ENCODE measurements at places on chromosomes 5 and 9. TPM values are rescaled to one million over a fixed set of nuclear protein-coding genes. Genes with fewer than 3 reads are reported as not detected.
A peak's percentile ranks its signal among the peaks of the same experiment; 100 is the strongest.

GRCh38 chr5:75023368-75024159, 28.8 kb downstream of the GCNT4 start:
- no peaks in the 10 kb centered on the region for H3K4me1 ChIP-seq
- H3K27ac ChIP-seq = no peak overlapping the region
- DNase-seq = no peak
- no peak overlapping the region for H3K4me3 ChIP-seq

SPATA31A1 gene
- not detected for total RNA-seq

- DNase-seq = no peak
- no peaks in the 10 kb centered on the region for H3K27me3 ChIP-seq
- H3K4me1 ChIP-seq = no peaks in the 10 kb centered on the region
- H3K36me3 ChIP-seq = no peaks in the 10 kb centered on the region
- H3K27ac ChIP-seq = no peak overlapping the region
- no peak overlapping the region for H3K4me3 ChIP-seq
These were observed 21.4 kb upstream of the OTULINL start for GRCh38 chr5:14560091-14560595.

GRCh38 chr5:136106351-136107031, 26.2 kb upstream of the SMAD5 start:
- no peak for DNase-seq
- H3K27ac ChIP-seq = no peak overlapping the region
- no peaks in the 10 kb centered on the region for H3K27me3 ChIP-seq
- no peaks in the 10 kb centered on the region for H3K4me1 ChIP-seq

DNA sequence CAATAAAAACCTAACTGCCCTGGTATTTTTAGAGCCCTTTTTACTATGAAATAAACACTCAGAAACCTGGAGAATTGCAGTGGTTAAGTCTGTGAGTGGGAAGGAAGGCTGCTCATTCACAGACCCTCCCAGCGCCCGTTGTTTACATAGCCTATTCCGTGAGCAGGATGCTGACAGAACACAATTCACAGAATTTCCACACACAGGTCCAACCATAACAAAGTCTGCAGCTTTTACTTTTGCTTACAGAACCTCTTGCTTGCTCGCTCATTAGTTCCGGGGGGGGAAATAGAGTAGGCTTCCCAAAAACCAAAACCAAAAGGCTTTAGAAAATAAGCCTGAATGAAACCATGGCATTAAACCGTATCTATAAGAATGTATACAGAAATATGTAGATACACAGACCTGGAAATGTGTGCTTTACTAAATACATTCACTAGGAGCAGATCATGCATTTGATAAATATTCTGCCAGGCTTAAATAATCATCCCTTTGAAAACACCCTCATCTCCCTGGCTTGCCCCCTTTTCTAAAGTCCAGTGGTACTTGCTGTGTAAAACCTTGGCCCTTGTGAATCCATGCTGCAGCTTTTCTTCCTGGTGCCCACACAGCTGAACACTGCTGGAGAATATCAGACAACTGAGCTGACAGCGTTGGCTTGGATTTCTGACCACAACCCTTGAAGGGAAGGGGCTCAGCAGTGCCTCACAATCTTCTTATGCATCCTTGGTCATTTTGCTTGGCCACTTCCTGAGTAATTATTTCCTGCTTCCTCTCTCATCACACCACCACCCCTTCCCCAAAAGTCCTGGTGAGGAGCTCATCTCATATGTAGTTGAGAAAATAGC, 128.0 kb downstream of the FANCC start:
- H3K4me1 ChIP-seq = peaks cover 19% of the 10 kb centered on the region
- H3K36me3 ChIP-seq = no peaks in the 10 kb centered on the region
- DNase-seq = peak; percentile 84
- no peaks in the 10 kb centered on the region for H3K27me3 ChIP-seq

DNA sequence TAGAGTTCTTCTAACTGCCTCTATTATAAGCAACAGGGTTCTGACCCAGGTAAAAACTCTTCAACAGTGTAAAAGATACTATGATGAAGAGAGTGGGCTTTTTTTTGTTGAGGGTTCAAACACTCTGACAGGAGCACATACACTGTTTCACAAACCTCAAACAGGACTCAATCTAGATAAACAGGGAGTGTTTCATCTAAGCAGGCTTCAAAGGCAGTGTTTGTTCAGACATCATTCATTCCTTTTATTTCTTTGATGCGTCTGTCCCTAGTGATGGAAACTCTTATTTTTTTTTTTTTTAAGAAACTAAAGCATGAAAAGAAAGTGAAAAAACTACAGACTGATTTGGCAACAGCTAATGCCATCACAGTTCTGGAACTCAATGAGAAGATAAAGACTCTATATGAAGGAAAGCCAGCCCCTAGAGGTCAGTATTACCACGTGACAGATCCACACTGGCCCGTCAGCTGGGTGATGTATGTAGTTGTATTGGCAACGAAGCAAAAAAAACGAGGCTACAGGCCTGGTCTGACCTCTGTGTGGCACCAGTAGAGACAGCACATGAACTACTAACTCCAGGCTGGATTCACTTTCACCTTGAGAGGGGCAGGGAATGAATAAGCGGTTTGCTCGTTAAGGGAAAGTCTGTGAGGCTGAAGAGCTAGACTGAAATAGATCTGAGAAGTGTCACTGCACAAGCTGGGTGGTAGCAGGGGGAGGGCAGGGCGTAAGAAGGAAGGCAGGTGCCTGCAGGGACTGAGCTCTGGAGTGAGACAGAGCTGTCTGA, 172.2 kb downstream of the CCDC192 start:
- no peak overlapping the region for H3K4me3 ChIP-seq
- peak; percentile 36 for DNase-seq
- H3K4me1 ChIP-seq = peaks cover 7% of the 10 kb centered on the region
- H3K27me3 ChIP-seq = no peaks in the 10 kb centered on the region

DNA sequence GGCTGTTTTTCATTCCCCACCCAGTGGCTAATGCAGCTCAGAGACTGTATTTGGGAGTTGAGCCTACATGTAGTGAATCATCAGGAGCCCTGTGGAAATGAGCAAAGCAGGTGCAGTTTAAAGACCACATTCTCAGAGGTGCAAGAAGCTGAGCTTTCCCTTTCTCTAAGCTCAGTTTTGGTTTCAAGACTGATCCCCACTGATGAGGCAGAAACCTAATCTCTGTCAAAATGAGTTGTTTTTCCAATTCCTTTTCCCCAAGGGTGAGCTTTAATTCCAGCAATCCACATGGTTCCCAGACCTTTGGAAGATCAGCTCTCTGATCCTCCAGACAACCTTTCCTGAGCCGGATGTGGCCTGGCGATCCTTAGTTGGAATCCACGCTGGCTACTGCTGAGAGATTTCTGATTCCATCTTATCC, 420.5 kb downstream of the EBF1 start:
- DNase-seq = no peak
- no peaks in the 10 kb centered on the region for H3K36me3 ChIP-seq
- no peak overlapping the region for H3K27ac ChIP-seq
- no peaks in the 10 kb centered on the region for H3K4me1 ChIP-seq
- no peak overlapping the region for H3K4me3 ChIP-seq
- H3K27me3 ChIP-seq = peaks cover 3% of the 10 kb centered on the region

- H3K27ac ChIP-seq = no peak overlapping the region
- H3K27me3 ChIP-seq = peaks cover 3% of the 10 kb centered on the region
- DNase-seq = no peak
- no peaks in the 10 kb centered on the region for H3K4me1 ChIP-seq
- H3K36me3 ChIP-seq = no peaks in the 10 kb centered on the region
These were observed 83.1 kb upstream of the IL6ST start for GRCh38 chr5:56077796-56078233.

BARHL1 gene
- total RNA-seq = not detected

CD72 gene
- 1.8 TPM for total RNA-seq

- DNase-seq = no peak
- no peak overlapping the region for H3K27ac ChIP-seq
- H3K27me3 ChIP-seq = no peaks in the 10 kb centered on the region
- H3K4me3 ChIP-seq = no peak overlapping the region
- peaks cover 3% of the 10 kb centered on the region for H3K4me1 ChIP-seq
- no peaks in the 10 kb centered on the region for H3K36me3 ChIP-seq
These were observed 26.8 kb upstream of the ANKRD33B start for GRCh38 chr5:10536931-10537579.

GNAQ gene
- 74.9 TPM for total RNA-seq

DNA sequence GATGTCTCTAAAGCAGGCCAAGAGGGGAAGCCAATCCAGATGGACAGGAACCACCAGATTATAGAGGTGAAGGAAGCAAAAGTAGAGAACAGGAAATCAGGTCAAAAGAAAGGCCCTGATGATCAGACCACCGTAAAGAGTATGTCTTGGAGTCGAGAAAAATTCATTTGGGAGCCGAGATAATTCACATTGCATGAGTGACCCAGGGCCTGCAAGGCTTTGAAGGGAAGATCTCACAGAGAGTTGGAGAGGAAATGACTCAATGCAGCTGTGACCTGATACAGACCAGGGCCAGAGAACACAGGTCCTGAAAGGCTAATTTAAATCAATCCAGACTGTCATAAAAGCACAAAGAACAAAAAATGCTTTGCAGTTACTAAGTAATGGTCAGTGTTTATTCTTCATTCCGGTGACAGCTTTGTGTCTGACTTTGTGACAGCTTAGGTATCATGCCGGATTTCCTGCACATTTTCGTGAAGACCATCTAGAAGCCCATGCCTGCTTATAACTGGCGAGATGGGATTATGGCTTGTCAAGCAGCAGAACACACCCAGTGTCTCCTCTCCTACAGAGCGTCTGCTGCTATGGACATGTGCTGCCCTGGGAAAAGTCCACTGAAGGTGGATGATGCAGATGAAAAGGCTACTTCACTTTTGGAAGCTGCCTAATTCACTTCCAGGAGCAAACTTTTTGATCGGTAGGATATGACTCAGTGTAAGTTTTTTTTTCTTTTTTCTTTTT, 5.8 kb upstream of the ACTBL2 start:
- H3K4me1 ChIP-seq = peaks cover 21% of the 10 kb centered on the region
- no peaks in the 10 kb centered on the region for H3K27me3 ChIP-seq
- peak overlapping the region; percentile 68 for H3K27ac ChIP-seq
- H3K4me3 ChIP-seq = no peak overlapping the region
- H3K36me3 ChIP-seq = no peaks in the 10 kb centered on the region

MARCOL gene
- total RNA-seq = not detected

SLCO6A1 gene
- not detected for total RNA-seq

- peaks cover 8% of the 10 kb centered on the region for H3K4me1 ChIP-seq
- no peak overlapping the region for H3K4me3 ChIP-seq
- peak; percentile 42 for DNase-seq
- no peaks in the 10 kb centered on the region for H3K36me3 ChIP-seq
These were observed 115.3 kb upstream of the MSX2 start for GRCh38 chr5:174609116-174609515.

GABRA1 gene
- 0.41 TPM for total RNA-seq

DNA sequence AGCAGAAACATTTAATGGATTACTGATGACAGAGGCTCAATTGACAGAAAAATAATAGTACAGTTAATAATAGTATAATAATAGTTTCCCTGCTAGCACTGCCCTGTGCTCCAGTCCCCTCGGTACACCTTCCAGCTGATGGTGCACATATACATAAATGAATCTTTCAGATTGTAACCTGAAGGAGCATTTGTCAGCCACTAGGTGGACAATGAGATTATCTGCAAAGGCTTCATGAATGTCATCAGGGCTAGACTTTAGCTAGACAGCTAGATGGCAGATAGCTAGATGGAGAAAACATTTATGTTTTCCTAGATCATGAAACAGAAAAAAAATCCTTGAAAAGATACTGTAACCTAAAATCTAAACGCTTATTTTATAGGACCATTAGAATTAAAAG, 304.4 kb upstream of the SMC2 start:
- H3K27ac ChIP-seq = no peak overlapping the region
- H3K36me3 ChIP-seq = no peaks in the 10 kb centered on the region
- H3K4me3 ChIP-seq = no peak overlapping the region
- no peak for DNase-seq
- H3K27me3 ChIP-seq = no peaks in the 10 kb centered on the region

- DNase-seq = no peak
- no peak overlapping the region for H3K4me3 ChIP-seq
- no peak overlapping the region for H3K27ac ChIP-seq
- H3K4me1 ChIP-seq = no peaks in the 10 kb centered on the region
- H3K27me3 ChIP-seq = no peaks in the 10 kb centered on the region
These were observed 560.1 kb downstream of the PDE4D start for GRCh38 chr5:59333416-59333815.

DNA sequence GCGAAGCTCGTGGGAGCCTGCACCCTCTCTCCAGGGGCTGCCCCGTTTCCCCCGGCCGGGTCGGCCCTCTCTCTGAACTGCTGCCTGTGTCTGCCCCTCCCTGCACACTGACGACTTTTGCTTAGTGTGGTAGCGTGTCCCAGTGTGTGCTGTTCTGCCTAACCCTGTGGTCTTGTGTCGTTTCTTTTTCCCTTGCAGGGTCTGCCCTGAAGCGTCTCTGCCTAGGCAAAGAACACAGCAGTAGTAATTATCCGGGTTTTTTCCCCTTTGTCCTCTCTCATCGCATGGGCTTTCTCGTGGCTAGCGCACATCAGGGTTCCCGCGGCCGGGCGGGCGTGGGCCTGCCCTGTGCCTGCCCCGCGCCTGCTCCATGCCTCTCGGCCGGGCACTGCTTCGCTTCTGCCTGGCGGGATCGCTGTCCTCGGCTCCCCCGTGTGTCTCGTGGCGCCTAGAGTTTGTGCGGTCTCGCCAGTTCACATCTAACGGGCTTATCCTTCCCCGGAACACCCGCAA, 122.7 kb downstream of the WNK2 start:
- H3K4me3 ChIP-seq = no peak overlapping the region
- no peak for DNase-seq
- H3K27me3 ChIP-seq = peaks cover 8% of the 10 kb centered on the region
- no peaks in the 10 kb centered on the region for H3K36me3 ChIP-seq
- H3K4me1 ChIP-seq = no peaks in the 10 kb centered on the region
- no peak overlapping the region for H3K27ac ChIP-seq

DNA sequence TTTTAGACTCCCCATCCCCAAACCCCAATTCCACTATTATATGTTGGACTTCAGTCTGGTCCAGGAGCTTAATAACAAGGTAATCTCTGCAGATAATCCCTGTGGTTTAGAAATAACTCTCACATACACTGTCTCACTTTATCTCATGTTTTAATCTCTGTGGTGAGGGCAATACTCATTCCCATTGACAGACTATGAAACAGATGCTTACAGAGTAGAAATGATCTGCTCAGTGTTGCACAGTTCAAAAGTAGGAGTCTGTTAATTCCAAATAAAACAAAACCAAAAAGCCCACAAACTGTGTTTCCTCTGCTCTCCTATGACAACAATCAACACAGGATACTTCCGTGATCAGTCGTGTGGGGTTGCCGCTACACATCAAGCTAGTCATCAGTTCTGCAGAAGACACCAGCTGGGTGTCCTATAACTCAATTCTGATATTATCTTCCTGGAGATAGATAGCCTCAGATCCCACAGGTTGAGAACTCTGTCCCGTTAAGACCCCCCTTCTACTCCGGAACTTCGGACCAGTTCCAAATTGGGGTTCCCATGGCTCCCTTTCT, 26.3 kb upstream of the FANCC start:
- no peak overlapping the region for H3K27ac ChIP-seq
- no peaks in the 10 kb centered on the region for H3K4me1 ChIP-seq
- H3K36me3 ChIP-seq = no peaks in the 10 kb centered on the region
- H3K27me3 ChIP-seq = peaks cover 4% of the 10 kb centered on the region

DNA sequence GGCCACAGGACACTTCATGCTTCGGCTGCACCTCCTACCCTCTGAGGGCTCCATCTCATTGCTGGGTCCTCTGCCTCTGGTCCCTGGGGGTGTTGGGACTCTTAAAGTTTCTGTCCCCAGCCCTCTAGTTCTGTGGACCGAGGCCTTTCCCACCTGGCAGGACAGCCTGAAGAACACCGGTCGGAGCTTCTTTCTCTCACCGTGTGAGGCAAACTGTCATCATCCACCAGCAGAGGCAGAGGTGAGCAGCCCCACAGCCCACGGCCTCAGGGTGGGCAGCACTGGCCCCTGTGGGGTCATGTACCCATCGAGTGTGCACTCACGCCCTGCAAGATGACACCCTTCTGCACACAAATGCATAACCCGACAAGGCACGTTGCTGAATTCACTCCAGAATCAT, 49.9 kb downstream of the IRX2 start:
- H3K4me3 ChIP-seq = no peak overlapping the region
- H3K36me3 ChIP-seq = no peaks in the 10 kb centered on the region
- no peak overlapping the region for H3K27ac ChIP-seq
- DNase-seq = no peak
- no peaks in the 10 kb centered on the region for H3K4me1 ChIP-seq

MEGF10 gene
- 19.5 TPM for total RNA-seq

Measured in astrocyte (in vitro differentiated cells and primary cell).